ENCODE measurements at places on chromosomes 12 and 14.

DNA sequence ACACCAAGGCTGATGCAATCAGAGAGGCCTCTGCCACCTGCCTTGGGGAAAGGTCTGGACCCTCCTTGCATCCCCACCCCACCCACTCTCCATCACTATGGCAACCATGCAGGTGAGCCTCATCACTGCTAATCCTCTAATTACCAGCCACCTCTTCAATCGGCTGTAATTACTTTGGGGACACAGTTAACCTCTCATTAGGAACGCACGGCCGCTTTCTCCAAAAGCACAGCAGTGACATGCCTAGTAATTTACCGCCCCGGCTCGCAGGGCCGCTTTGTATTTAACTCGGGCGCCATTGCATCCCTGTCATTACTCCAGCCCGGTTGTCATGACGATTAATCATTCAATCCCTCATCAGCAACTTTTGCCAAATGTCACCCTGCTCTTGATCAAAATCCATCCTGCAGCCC lies 36.3 kb upstream of the FAM222A start:
- ATAC-seq, result no peak

GRCh38 chr14:63290741-63291430 lies 27.8 kb downstream of the GPHB5 start:
- no peak for ATAC-seq

GRCh38 chr12:103530307-103531066 lies 34.7 kb upstream of the C12orf42 start:
- peak; percentile 77 for ATAC-seq

GRCh38 chr14:93510056-93510455 lies 79.3 kb downstream of the UNC79 start:
- ATAC-seq, result no peak

DNA sequence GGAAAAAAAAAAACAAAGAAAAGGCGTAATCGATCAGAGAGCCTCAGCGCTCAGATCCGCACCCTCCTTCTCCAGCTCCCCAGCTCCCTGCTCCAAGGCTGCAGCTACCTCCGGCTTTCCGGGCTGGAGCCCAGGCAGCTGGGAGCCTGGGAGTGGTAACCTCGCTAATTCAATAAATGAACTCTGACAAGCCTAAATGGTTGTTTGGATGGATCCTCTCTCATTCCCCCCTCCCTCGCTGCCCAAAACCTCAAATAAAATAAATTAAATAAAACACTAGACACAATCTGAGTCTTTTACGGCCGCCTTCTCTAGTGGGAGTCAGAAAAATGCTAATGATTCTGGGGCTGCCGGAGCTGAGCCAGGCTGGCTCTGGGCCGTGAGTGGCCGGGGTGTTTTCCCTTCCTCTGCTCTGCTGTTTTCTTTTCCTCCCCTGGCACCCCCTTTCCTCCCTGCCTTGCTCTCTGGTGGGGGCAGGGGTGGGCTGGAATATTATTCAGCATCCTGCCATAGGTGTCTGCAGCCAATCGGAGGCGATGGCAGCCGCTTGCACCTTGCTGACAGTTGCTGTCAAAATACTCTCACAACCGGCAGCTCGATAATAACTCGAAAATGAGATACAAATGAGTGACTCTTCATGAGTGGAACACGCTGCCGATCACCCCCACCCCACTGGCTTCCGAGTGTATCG lies 76.1 kb downstream of the RBM19 start:
- ATAC-seq, result no peak

DNA sequence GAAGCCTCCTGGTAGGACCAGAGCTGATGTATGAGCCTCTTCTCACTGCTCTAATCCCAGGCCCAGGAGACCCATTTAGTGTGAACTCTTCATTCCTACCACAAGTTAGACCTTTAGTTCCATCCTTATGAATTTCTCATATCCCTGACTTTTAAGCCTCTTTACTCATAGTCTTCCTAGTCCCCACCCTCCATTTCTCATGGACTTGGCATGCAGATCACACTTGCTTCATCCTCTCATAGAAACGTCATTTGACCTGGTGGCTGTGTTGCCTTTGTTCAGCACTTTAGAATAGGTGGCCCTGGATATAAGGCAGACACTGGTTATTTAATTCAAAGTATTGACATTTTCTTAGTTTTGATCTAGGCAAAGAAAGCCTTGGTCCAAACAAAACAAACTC lies 99.5 kb downstream of the SLC16A7 start:
- ATAC-seq, result no peak

- ATAC-seq, result peak; percentile 99
These were observed at the start of gene METTL3 for GRCh38 chr14:21510735-21511657. Gene METTL3 (minus strand): TSS chr14:21511340. CDS start chr14:21511223, 117 bp downstream.

DNA sequence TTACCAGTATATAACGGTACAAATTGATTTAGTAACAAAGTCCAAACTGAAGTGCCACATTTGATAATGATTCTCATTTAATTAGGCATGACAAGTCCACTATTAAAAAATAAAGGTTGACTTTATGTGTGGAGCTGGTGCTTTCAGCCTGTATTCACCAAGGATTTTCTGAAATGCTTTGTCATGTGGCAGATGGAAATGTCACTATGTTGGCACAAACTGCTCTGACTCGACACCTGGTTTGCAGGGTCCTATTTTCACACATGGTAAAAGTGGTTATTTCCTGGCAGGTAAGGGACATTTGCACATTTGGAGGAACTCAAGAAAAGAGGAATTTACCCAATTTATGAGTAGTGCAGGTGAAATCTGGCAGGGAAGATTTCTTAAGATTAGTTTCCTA lies 572.6 kb upstream of the MDGA2 start:
- ATAC-seq, result no peak

DNA sequence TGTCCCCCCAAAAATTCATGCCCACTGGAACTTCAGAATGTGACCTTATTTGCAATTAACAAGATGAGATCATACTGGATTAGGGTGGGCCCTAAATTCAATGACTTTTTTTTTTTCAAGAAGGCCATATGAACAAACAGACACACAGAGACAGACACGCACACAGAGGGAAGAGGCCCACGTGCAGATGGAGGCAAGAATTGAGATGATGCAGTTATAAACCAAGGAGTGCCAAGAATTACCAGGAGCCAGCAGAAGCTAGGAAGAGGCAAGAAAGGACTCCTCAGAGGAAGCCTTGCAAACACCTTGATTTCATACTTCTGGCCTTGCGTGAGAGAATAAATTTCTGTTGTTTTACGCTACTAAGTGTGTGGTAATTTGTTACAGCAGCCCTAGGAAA lies 33.4 kb downstream of the NELL2 start:
- ATAC-seq, result no peak

DNA sequence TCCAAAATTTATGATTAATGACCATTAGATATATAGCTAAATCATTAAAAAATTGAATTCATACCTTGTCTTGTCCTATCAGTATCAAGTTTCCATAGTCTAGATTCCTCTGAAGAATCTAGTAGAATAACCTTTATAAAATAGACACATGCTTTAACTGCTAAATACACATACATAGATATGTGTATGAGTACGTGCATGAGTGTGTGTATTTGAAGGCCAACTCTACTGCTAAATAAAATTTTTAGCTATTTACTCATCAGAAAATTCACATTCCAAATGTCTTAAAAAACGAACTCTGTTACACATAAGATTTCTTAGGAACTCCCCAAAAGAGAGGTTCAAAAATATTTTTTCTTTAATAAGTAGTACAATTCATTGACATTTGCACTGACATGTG lies 233.0 kb downstream of the SSPN start:
- ATAC-seq, result no peak

DNA sequence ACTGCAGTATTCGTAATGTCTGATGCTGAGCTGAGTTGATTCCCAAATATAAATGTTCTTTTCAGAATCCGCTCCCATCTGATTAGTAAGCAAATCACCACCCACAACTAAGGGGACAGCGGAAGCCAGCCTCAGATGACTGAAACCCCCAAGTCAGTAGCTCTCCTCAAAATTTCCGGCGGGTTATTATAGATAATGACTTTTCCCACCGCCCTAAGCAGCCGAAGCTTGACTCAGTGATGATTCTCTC lies 469 bp upstream of the LRFN5 start:
- no peak for ATAC-seq

GRCh38 chr12:110639336-110640141 lies 25.6 kb downstream of the TCTN1 start:
- ATAC-seq, result no peak

GRCh38 chr12:4009979-4010704 lies 136.9 kb upstream of the PARP11 start:
- ATAC-seq, result no peak

DNA sequence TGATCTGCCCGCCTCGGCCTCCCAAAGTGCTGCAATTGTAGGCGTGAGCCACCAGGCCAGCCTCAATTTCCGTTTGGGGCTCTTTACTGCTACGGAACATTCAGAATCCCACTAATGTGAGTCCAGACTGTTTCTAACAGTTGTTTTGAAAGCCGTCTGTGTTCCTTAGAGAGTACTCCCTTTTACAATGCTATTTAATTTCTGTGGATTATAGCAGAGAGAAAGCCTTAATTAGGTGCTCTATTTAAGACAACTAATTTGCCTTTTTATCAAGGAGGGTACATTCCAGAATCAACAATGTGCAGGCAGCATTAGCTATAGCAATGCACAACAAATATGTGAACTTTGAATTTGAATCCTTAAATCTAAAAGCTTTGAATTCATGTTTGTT lies 2.8 kb upstream of the SAV1 start:
- no peak for ATAC-seq
